Bronchus fibroblast of lung (primary cell): ENCODE measurements at places on chromosomes 13 and 19. TPM values are rescaled to one million over a fixed set of nuclear protein-coding genes. Genes with fewer than 3 reads are reported as not detected.

Gene TTYH1
- total RNA-seq = not detected in 2 replicates

Gene CEACAM16
- not detected in 2 replicates for total RNA-seq

Gene FFAR3
- total RNA-seq = not detected in 2 replicates

Gene SMIM24
- total RNA-seq = not detected in 2 replicates

Gene INSR
- total RNA-seq = 5.5 and 6.1 TPM in 2 replicates

Gene POGLUT2
- 23.5 and 24.0 TPM in 2 replicates for total RNA-seq

Gene ARGLU1
- 19.0 and 26.1 TPM in 2 replicates for total RNA-seq

Gene IZUMO4
- total RNA-seq = 1.0 TPM in 2 replicates

Gene LILRB5
- not detected in 2 replicates for total RNA-seq

Gene POU2F2
- 0.17 and 1.2 TPM in 2 replicates for total RNA-seq

Gene GIPR
- total RNA-seq = 0.50 TPM in 1 of 2 replicates, not detected in the other

Gene ODAD3
- 0.15 and 0.17 TPM in 2 replicates for total RNA-seq

Gene KATNAL1
- total RNA-seq = 10.3 and 15.8 TPM in 2 replicates

Gene POMP
- 65.3 and 69.6 TPM in 2 replicates for total RNA-seq

Gene EHD2
- 112 and 126 TPM in 2 replicates for total RNA-seq

Gene ZNF253
- total RNA-seq = 2.7 and 4.2 TPM in 2 replicates

Gene IGFL3
- not detected in 2 replicates for total RNA-seq

Gene LGALS7B
- not detected in 2 replicates for total RNA-seq

Gene TNFSF13B
- 0.74 and 2.5 TPM in 2 replicates for total RNA-seq

Gene PTGIR
- total RNA-seq = 7.6 and 9.1 TPM in 2 replicates

Gene MARK4
- 12.8 and 14.0 TPM in 2 replicates for total RNA-seq

Gene EDNRB
- total RNA-seq = 0.34 and 1.2 TPM in 2 replicates

Gene IGSF23
- total RNA-seq = not detected in 2 replicates

Gene ZNF8
- 3.7 and 4.2 TPM in 2 replicates for total RNA-seq

Gene S1PR5
- not detected in 2 replicates for total RNA-seq

Gene KCNJ14
- 0.15 and 0.50 TPM in 2 replicates for total RNA-seq

Gene CPAMD8
- total RNA-seq = 0.45 and 0.50 TPM in 2 replicates

Gene NLRP5
- not detected in 2 replicates for total RNA-seq

Gene LAIR1
- not detected in 2 replicates for total RNA-seq
